ENCODE measurements at places on chromosomes 2 and 18.

DNA sequence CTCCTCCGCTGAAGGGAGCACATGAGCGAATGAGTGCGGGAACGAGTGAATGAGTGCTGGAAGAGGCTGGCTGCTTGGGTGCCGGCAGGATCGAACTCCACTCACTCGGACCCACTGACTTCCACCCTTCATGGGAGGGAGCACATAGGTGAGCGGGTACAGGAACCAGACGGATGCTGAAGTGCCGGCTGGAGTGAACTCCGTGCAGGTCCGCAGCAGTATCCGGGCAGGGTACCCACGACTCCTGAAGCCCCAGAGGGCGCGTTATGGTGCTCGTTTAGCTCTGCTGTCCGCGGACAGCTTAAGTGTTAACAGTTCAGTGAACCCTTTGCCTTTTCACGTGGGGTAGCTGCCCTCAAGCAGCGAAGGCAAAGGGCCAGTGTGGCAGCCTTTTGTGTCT lies 23.2 kb downstream of the RPRM start:
- no peak for DNase-seq

- DNase-seq = no peak
These were observed 206.8 kb upstream of the FOSL2 start for GRCh38 chr2:28185891-28186290.

DNA sequence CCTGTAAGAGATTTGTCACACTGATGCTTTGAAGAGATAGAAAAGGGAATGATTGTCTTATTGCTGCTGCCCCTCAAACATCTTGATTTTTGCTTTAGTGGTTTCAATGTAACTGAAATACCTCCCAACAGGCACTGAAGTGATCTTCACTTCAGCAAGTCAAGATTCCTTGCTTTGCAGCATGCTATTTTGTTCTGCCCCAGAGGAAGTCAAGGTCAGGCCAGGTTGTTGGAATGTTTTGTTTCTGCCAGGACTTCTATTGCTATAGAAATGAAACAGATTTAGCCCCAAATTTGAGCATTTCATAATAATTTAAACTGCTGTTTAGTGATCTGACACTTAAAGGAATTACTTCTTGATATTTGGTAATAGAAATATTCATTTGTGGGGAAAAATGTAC lies 277.6 kb downstream of the ZNF804A start:
- no peak for DNase-seq

- peak; percentile 10 for DNase-seq
These were observed 3.5 kb upstream of the GDF7 start for GRCh38 chr2:20663196-20664070.

DNA sequence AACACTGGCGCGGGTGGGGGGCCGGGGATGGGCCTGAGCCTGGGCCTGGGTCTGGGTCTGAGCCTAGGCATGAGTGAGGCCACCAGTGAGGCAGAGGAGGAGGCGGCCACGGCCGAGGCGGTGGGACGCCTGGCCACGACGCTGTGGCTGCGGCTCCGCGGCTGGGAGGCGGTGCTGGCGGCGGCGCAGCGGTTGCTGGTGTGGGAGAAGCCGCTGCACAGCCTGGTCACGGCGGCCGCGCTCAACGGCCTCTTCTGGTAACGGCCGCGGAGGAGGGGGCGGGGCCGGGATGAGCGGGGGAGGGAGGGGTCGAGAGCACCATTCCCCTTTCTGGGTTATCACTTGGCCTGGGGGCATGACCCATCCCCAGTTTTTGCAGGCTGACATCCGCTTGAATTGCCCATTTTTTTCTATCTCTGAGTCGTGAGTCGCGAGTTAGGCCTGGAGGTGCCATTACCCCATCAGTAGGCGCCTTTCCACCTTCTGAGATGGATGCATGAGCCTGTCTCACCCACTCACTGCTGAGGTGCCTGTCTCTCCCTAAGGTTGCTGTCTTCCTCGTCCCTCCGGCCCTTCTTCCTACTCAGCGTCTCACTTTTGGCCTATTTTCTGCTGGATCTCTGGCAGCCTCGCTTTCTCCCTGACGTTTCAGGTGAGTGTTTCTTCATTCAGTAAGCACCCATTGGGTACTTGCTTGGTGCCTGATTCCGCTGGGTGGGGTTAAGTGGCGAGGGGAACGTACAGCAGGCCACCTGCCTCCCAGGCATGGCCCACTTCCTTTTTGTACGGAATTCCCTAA lies 501 bp downstream of the RETREG2 start:
- no peak for DNase-seq

GRCh38 chr18:79546781-79547272 lies 132.8 kb upstream of the CTDP1 start:
- no peak for DNase-seq

- no peak for DNase-seq
These were observed 7.9 kb upstream of the RBFA start for GRCh38 chr18:80026363-80026762.

DNA sequence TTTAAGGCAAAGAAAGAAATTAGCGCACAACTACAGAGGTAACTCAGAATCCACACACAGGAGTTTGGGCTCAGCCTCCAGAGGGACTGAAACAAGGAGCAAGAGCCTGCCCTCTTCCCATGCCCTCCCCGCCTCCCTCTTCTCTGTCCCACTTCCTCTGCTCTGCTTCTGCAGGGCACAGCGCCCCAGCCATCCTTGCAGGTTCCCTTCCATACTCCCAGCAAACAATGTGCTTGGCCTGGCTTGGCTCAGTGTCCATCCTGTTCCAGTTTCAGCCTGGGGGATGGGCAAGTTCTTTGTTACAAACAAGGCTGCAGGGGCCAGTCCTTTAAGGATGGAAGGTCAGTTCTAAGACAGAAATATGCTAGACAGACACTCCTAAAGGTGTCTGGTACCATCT lies 133.5 kb downstream of the CDH20 start:
- no peak for DNase-seq

GRCh38 chr18:70688286-70688685 lies 399.4 kb downstream of the SOCS6 start:
- DNase-seq = no peak

DNA sequence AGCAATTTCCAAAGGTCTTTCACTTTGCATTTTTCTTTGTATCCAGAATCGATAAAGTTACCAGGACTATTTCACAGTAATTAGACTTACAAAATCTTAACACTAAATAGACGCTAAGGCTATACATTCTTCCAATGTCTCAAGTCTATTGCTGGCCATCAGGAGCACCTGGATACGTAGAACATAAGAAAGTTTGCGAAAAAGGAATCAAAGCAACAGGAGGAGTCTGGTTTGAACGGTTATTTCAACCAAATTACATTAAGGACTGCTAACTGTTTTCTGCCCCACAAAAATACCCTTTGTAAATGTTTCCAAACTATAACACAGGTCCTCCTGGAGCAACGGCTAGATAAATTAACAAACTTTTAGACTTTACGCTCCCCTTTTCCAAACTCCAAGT lies 1.4 kb upstream of the HNRNPA3 start:
- no peak for DNase-seq

- no peak for DNase-seq
These were observed 47.3 kb upstream of the TACR1 start for GRCh38 chr2:75246441-75247167.

GRCh38 chr2:160264308-160264707 lies 64.2 kb upstream of the ITGB6 start:
- peak; percentile 16 for DNase-seq

GRCh38 chr2:236827997-236828396 lies 257.7 kb upstream of the COPS8 start:
- DNase-seq = no peak

GRCh38 chr18:75408554-75409506 lies 18.7 kb downstream of the SMIM21 start:
- peak; percentile 89 for DNase-seq

- no peak for DNase-seq
These were observed 32.2 kb upstream of the MAT2A start for GRCh38 chr2:85506768-85507181.

- no peak for DNase-seq
These were observed 670 bp downstream of the KCNIP3 start for GRCh38 chr2:95297639-95298395.

DNA sequence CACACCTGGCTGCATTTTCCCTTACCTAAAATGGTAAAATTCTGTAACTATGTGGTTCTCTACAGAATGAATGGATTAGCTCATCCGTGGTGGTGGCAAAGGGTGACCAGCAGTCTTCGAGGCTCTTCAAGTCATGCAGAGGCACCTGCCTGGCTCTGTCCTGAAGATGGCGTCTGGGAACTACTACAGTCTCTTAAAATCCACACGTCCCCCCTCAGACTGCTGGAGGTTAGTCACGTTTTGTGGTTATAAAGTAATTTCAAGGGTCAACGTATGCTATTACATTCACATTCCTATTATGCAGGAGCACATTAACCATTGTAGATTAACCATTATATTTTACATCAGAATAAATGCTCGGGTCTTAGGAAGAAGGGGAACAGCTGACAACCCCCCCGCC lies 616.7 kb downstream of the GALR1 start:
- no peak for DNase-seq

DNA sequence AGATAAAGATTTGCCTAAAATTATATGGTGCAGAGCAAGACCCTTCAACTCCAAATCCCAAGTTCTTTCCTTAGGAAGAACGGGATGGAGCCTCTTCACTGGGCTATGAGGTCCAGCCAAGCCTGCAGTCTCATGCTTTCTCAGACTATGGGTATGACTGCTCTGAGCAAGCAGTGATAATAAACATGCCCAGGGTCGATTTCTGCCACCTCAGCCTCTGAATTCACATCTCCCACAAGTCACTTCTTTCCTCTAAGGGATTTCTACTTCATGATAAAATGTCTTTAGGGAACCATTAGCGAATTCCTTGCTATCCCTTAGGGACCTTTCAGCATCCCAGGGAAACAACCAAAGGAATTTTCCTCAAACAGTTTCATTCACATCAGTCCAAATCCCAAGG lies 94.8 kb downstream of the GFPT1 start:
- no peak for DNase-seq

- no peak for DNase-seq
These were observed 80.4 kb downstream of the ARHGEF4 start for GRCh38 chr2:130917006-130917688.

- DNase-seq = no peak
These were observed 177.8 kb downstream of the LNPK start for GRCh38 chr2:175824243-175824642.

- DNase-seq = no peak
These were observed 36.5 kb downstream of the MGAT5 start for GRCh38 chr2:134290358-134290757.

- DNase-seq = peak; percentile 26
These were observed 4.5 kb downstream of the FKBP7 start for GRCh38 chr2:178473931-178474330.

- no peak for DNase-seq
These were observed 175.3 kb downstream of the RPIA start for GRCh38 chr2:88866756-88867155.

DNA sequence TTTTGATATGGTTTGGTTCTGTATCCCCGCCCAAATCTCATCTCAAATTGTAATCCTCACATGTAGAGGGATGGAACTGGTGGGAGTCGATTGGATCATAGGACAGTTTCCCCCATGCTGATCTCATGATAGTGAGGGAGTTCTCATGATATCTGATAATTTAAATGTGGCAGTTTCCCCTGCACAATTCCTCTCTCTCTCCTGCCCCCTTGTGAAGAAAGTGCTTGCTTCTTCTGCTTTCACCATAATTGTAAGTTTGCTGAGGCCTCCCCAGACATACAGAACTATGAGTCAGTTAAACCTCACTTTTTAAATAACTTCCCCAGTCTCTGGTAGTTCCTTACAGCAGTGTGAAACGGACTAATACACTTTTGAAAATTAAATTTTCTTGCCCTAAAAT lies 12.3 kb upstream of the KCNJ3 start:
- DNase-seq = no peak

- no peak for DNase-seq
These were observed 275.2 kb downstream of the IRS1 start for GRCh38 chr2:226524381-226524843.

DNA sequence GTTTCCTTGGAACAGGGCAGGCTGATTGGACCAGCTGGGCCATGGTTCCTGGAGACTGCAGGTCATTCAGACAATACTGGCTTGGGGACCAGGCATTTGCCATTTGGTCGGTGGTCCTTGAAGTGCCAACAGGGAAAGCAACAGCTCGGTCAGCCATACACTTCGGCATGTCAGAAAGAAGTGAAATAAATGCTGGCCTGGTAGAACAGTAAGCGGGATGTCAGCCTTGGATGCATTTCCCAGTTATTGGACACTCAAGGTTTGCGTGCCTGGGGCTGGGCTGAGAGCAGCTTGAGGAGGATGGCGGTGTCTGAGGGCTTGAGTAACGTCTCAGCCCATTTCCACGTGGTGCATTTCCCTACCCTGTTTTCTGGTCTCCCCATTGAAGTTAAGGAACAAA lies 75.4 kb downstream of the NCK2 start:
- DNase-seq = no peak

GRCh38 chr2:157265825-157266224 lies 8.3 kb downstream of the GALNT5 start:
- no peak for DNase-seq

DNA sequence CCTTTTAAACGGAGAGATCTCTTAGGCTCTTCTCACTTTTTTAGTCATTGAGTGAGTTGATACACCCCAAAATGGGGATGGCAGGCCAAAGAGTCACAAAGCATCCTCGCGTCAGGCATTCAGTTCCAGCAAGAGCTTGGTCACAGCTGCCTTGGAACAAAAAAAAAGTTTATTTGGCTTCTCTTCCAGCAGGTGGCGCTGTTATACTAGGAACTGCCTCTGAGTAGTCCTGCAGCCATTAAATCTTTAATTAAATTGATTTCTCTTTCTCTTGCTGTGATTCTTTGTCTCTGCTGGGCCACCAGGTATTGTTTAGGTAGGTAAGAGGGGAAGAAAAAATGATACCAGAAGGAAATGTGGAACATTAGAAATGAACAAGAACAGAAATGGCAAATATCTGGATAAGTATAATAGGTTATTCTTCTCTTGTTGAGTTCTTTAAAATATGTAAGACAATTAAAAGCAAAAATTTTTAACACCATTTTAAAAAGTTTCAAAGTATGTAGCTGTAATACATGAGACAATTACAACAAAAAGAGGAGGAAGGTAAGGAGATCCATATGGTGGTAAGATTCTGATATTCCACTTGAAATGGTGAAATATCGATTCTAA lies 175.1 kb downstream of the GALNT1 start:
- peak; percentile 52 for DNase-seq

DNA sequence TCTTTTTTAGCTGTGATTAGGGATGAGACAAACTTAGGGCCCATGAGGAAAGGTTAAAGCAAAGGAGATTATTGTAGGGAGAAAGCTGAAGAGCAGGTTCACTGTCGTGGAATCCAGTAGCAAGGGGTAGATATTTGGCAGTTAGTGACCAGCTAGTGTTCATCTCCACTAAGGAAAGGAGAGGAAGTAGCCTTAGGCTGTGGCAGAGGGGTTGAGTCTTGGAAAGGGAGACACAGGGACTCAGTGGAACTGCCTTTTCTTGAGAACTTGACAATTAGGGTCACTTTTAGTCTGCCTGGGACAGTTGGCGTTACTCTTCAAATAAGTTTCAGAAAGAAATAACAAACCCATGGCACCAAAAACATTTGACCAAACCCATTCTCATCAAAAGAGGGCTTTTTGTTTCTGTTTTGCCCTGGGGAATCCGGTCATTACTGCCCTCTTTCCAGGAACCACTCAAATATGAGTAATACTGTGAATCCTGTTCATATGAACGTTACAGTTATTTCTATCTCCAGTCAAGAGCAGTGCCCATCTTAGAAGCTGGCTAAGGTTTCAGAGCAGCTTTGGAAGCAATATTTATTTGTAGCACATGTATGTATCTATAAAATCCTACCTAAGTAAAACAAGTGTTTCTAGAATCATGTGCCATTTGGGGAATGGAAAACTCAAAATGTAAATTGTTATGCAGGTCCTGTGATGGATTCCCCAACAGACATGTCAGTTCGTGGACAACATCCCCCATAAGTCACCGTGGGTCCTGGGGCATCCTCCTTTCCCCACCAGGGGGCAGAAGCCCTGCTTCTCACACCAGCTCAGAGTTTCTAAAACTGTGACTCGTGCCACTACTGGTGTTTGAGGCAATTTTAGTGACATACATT lies 77.3 kb upstream of the PHLPP1 start:
- DNase-seq = no peak
